Muscle of arm (tissue), 14 donors: ENCODE measurements at places on chromosomes 12 and 14. TPM values are rescaled to one million over a fixed set of nuclear protein-coding genes. Genes with fewer than 3 reads are reported as not detected.

DNA sequence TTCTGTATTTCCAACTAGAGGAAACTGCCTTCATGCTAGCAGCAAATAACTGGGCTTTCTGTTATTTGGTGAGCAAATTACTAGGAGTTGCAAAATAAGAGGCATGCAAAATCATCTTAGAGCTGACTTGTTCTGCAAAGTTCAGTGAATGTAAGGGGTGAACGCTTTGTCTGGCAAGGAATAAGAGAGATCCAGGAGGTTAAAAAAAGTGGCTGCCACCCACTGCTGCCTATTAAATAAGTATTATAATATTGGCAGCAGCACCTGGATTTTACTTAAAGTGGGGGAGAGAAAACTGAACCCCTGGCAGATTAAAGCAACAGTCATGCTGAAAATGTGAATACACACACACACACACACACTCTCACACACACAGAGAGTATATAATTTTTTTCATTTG lies 557.0 kb downstream of the FLRT2 start:
- DNase-seq = no peak

GRCh38 chr12:93126069-93126474 lies 197.0 kb upstream of the EEA1 start:
- DNase-seq = no peak

DNA sequence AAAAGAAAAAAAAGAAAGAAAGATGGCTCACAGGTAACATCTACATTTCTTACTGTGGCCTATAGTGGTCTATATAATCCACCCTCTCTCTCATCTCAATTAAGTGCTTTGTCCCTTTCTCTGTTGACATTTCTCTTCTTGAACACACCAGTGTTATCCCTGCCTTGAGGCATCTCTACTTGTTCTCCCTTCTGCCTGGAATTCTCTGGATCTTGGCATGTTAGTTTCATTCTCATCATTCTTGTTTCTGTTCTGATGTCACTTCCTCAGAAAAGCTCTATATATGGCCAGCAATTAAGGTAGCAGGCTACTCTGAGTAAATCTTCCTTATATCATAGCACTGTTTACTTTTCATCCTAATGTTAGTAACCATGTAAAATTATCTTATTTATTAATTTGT lies 155.7 kb upstream of the PDZRN4 start:
- no peak for DNase-seq

The PSMB11 gene
- polyA plus RNA-seq = not detected

The CMKLR1 gene
- polyA plus RNA-seq = 10.3 TPM

- no peak for DNase-seq
Observed at GRCh38 chr14:24145690-24146452, 539 bp downstream of the PSME2 start.

The CLEC1B gene
- 0.34 TPM for polyA plus RNA-seq

DNA sequence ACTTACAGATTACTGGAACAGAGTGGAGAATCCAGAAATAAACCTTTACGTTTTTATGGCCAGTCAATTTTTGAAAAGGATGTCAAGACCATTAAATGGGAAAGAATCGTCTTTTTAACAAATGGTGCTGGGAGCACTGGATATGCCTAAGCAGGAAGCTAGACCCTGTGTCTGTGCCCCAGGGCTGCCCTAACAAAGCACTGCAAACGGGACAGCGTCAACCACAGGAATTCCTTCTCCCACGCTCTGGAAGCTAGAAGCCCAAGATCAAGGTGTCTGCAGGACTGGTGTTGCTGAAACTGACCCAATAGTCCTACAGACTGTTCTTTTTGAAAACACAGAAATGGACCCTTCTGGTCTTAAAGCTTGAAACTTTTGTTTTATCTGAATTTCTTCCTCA lies 9.3 kb upstream of the TMEM121 start:
- DNase-seq = no peak

DNA sequence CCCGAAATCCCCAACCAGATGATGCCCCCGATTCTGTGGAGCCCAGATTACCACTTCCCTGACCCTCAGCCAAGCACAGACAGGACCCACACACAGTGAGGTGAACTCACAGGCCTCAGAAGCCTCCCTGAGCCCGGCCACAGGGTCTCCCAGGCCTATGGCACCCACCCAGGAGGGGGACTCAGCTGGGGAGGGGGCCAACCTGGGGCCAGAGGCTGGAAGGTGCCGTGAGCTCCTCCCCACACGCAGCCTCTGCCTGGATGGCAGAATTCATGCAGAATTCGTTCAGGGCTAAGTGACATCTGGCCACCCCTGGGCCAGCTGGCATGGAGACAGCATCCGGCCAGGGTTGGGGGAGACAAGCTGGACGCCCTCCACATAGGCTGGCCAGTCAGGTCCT lies 11.8 kb downstream of the TMEM179 start:
- DNase-seq = no peak

GRCh38 chr12:90936230-90937005 lies 18.6 kb downstream of the CCER1 start:
- no peak for DNase-seq

- DNase-seq = no peak
Observed at GRCh38 chr12:123519141-123520001, 14.1 kb downstream of the RILPL1 start.

DNA sequence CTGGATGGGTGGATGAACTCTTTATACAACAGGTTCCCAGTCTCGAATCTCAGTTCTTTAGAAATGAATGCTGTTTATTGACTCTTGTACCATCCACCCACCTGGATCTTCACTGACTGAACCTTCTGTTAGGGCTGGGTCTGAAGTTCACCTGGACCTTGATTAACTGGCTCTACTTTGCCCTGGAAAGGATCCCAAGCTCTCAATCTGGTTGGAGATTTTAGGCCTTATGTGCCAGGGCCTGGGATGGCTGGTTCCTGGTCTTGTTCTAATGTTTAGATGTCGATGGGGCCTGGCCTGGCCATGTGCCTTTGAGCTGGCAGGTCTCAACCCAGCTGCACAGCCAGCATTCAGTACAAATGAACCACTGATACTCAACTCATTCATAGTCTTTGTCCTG lies 76.5 kb upstream of the MED13L start:
- no peak for DNase-seq

The UNC79 gene
- 0.55 TPM for polyA plus RNA-seq

DNA sequence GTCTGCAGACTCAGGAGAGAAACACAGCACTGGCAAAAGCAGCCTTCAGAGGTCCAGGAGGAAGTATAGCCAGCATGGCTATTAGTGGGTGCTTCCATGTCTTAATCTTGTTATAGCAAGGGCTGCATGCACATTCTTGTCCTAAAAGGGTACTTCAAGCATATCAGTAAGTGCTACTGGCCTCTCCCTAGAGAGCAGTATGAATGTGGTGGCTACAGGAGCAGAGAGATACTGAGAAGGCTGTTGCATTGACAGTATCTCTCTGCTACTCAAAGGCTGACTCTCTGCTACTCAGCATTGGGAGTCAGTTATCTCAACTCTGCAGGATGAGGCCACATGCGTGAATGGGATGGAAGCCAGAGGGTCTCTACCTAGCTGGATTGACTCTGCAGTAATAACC lies 2.0 kb downstream of the GARIN6 start:
- no peak for DNase-seq

DNA sequence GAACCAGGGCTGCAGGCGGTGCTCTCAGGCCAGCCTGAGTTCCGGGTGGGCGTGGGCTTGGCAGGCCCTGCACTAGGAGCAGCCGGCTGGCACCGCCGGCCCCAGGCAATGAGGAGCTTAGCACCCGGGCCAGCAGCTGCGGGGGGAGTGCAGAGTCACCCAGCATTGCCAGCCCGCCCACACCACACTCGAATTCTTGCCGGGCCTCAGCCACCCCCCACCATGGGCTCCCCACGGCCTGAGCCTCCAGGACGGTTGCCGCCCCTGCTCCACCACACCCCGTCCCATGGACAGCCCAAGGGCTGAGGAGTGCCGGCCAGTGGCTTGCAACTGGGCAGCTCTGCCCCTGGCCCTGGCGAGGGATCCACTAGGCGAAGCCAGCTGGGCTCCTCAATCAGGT lies 453.4 kb downstream of the TMTC2 start:
- no peak for DNase-seq

DNA sequence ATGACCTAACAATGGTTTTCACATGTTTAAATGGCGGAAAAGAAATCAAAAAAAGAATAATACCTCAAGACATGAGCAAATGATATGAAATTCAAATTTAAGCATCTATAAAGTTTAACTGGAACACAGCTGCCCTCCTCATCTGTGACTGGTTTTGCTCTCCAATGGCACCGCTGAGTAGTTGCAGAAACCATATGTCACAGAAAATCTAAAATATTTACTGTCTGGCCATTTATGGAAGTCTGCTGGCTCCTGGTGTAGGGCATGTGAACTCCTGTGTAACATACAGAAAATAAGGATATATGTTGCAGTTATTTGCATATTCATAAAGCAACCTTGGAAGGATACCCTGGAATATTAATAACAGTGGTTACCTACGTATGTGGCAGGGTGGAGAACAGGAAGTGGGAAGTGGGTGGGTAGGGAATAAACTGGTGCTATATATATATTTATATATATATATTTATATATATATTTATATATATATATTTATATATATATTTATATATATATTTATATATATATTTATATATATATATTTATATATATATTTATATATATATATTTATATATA lies 48.4 kb downstream of the LTBP2 start:
- no peak for DNase-seq

DNA sequence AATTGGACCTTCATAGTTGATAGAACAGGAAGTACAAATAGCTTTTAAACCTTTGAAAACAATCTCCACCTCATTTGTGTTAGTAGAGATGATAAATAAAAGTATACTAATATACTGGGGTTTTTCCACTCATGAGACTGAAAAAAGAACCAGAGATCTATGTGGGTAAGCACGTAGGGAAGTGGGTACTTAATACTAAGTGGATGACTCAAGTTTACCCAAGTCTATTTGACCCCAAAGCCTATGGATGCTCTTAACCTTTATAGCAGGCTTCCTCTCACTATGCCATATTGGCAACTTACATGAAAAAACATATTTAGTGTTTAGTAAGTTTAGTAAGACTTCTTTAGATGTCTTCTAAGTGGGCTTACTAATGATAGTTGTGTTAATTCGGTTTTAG lies 49.2 kb upstream of the CHPT1 start:
- no peak for DNase-seq

DNA sequence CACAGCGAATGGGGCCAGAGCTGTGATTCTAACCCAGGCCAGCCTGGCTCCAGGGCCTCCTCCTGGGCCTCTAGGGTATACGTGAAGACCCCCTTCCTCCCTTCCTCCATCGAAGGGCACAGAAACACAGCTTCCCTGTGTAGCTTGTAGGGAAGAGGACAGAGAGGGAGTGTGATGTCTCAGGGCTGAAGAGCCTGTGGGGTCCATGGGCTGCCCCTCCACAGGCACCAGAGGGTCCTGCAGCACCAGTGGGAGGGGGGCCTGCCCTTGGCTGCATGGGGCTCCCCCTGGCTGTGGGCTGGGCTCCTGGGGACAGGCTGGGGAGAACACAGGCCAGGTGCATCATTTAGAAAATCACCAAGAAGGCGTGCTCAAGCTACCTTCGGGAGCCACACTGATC lies 178.5 kb downstream of the CALM1 start:
- no peak for DNase-seq

The KLHL33 gene
- polyA plus RNA-seq = 1.7 TPM

The GARIN6 gene
- not detected for polyA plus RNA-seq

The RFX4 gene
- 0.57 TPM for polyA plus RNA-seq

- no peak for DNase-seq
Observed at GRCh38 chr14:33986804-33987203, 35.9 kb upstream of the EGLN3 start.

DNA sequence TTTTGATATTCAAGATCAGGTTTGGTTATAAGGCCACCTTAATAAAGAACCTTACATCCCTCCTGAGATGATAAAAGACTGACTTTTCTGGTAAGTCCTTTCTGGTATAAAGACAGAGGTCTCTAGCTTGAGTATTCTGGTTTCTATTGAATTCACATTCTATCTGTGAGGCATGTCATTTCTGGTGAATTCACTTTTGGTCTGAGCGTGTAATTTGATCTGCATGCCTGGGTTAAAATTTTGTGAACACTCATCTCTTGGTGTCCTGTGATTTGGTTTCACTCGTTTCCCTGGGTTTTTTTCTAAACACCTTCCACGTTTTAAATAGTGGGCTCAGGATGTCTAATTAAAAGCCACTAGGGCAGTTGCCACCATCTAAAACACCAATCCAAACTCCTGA lies 12.2 kb downstream of the EIF5 start:
- no peak for DNase-seq

DNA sequence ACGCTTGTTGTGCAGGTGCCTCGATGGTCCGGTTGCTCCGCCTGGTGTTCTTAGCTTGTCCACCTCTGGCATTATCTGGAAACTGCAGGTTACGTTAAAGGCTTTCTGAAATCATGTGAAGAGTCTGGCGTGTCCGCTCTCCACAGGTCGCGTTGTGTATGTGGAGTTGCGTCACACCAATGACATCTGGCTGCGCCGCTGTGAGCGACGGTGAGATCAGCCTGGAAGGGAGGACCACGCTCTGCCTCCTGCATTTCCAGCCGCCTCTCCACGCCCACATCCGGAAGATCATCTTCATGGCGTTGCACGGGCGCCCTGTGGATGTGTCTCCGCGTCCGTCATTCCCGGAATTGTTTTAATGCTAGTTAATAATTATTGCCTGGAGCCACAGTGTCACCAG lies 50.6 kb upstream of the GALNT9 start:
- DNase-seq = no peak

- no peak for DNase-seq
Observed at GRCh38 chr14:102223682-102224081, 81.3 kb downstream of the MOK start.

DNA sequence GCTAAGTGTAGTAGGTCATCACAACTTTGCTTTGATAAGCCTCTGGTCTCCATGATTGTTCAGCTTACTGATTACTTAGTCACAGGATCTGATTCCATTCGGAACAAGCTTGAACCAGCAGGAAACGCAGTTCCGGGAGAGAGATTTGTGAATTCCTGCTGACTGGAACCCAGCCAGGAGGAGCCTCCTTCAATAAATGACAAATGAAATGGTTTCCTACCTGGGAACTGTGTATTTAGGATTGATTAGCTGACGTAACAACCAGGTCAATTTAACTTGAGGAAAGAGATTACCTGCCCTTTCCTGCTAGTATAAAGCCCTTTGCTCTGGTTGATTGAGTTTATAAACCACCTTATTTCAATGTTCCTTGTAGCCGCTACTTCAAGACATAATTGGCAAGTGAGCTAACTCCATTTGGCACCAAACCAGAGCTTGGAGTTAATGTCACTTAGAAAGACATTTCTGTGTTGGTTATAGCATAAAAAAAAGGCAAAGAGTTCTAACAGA lies 35.1 kb upstream of the KCNH3 start:
- DNase-seq = no peak
